Central memory CD4-positive, alpha-beta T cell (primary cell): ENCODE measurements at places on chromosomes 12 and 14.

GRCh38 chr14:61433828-61434227 lies 112.4 kb downstream of the PRKCH start:
- no peak for DNase-seq

GRCh38 chr14:31692376-31692781 lies 131.2 kb downstream of the NUBPL start:
- DNase-seq = no peak

DNA sequence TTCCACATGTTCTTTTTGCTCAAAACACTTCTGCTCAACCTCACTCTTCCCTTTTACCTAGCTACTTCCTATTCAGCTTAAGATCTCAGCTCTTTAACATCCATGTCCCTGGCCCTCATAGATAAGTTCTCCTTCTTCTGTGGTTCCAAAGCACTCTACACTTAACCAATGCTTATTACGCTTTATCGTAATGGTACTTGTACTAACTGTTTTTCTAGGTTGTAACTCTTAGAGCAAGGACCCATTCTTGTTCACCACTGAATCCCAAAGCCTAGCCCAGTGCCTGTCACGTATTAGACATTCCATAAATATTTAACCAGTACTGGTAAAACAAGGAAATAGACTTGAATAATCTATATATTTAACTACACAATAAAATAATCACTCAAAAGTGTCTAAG lies 5.3 kb downstream of the SLC41A2 start:
- no peak for DNase-seq

DNA sequence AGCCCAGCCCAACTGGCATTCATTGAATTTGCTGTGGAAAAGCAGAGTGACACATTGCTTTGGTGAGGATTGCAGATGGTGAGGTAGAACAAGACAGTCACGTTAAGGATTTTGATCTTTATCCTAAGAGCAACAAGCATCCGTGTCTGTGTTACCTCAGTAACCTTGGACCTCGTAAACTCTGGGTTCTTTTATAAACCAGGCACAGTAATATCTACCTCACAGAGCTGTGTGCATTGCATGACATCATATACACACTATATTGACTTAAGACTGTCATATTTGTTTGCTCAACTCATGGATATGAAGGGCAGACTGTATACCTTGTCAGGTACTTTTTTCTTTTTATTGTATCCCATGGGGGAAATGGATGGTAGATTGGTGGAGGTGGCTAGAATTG lies 156.2 kb downstream of the ETV6 start:
- no peak for DNase-seq

GRCh38 chr12:93019212-93019927 lies 90.3 kb upstream of the EEA1 start:
- no peak for DNase-seq

GRCh38 chr14:65032319-65032718 lies 45.6 kb downstream of the FNTB start:
- no peak for DNase-seq
